Mammary epithelial cell (primary cell): ENCODE measurements at places on chromosomes 11 and 22. TPM values are rescaled to one million over a fixed set of nuclear protein-coding genes. Genes with fewer than 3 reads are reported as not detected.
A peak's percentile ranks its signal among the peaks of the same experiment; 100 is the strongest.

DNA sequence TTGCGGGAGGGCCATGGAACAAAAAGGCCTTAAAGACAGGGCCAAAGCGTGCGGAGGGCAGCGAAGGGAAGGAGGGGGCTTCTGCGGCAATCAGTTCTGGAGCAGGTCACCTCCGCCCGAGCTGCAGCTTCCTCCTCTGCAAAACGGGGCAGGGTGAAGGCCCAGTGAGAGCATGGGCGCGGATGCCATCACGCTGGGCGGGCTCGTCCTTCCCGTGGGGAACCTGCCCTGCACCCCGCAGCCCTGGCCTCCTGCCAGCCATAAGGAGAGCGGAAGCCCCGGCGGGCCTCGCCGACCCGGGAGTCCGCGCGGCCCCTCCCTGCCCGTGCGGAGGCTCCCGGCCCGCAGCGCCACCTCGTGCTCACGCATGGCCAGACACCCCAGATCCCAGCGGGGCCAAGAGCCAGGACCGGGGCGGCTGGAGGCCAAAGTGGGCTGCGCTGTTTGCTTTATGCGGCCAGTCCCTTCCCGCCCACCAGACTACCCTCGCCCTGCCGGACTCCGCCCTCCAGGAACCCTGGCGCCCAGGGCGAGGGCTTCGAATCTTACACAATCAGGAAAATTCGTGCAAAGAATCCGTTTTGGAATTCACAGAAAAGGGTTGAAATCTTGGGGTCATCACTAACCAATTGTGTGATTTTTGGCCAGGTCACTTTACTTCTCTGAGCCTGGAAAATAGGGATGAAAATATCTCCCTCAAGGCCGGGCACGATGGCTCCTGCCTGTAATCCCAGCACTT is 16.1 kb downstream of the TSKU start:
- DNase-seq, result peak; percentile 47

DNA sequence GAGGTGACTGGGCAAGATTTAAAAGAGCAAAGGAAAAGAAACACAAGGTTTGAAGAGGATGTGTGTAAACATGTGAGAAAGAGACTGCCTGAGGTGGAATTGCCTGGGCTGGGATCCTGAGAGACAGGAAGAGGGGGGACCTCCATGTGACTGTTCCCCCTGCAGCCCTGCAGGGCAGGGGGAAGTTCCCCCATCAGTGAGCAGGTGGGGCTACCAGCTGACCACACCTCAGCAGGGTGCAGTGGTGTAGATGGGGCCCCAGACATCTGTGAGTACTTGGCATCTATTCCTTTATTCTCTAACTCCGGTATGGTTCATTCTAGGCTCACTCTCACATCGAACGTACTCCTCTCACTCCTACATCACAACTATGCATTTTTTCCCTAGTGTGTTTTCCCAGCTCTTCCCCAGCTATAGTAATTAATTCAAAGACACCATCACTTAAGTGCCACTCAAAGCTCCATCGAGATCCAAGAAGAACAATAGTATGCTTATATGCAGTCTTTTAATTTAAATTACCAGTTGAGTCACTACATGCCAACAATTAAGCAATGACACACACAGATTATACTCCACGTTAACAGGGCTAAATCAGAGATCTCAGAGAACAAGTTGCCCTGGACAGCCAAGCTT is 42.7 kb downstream of the LGR4 start:
- peak; percentile 69 for DNase-seq

DNA sequence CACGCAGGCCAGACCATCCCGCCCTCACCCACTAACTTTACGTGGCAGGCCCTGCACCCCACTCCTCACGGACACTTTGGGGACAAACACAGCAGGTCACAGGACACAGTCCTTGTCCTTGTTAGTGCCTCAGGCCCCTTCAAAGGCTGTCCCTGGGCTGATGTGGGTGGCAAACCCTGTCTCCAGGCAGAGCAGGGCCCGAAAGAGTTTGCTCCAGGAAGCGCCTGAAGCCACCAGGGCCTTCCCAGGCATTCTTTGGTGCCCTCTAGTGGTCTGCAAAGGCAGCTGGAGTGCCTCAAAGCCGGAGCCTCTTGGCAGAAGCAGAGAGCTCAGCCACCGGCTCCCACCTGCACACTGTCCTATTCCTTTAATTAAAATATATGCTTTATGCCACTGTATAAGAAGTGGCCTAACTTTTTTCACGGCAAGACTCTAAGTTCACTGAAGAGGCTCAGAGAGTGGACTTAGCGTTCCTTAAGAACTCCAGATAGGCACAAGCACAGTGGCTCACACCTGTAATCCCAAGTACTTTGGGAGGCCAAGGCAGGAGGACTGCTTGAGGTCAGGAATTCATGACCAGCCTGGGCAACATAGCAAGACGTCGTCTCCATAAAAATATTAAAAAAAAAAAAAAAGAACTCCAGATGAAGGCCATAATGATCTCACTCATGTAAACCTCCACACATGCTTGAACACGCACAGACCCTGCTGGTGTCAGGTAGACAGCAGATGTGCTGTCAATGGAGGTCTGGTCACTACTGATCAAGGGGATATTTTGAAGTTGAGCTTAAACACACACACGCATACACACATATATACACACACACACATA is 11.1 kb downstream of the TXN2 start:
- DNase-seq, result peak; percentile 82

DNA sequence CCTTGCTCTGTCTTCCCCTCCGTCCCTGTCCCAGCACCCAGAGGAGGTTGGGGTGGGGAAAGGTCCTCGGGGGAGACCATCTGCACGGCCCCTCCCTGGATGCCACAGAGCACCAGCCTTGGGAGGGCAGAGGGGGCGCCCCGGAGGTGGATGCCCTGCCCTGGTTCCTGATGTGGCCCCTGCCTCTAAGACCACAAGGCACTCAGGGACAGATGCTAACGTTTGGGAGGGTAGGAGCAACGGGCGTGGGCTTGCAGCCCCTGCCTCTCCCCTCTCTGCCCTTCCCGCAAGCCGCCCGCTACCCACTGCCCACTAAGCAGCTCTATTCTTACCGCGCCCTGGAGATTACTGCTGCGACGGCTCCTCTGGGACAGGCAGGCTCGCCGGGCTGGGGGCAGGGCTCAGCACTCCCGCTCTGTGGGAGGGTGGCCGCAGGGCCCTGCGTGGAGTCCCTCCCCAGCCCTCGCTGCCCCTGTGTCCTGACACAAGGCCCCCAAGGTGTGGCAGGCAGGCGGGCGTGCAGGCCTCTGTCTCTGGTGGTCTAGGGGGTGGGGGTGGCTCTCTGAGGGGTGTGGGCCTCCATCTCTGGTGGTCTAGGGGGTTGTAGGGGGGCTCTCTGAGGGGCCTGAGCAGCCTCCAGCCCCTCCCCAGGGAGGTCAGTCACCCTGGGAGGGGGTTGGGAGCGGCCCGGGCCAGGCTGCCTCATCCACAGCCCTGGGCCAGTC is 14.9 kb downstream of the BRSK2 start:
- DNase-seq, result no peak

The OR5AP2 gene
- not detected for polyA plus RNA-seq

The SGSM1 gene
- polyA plus RNA-seq, result 0.01 TPM

DNA sequence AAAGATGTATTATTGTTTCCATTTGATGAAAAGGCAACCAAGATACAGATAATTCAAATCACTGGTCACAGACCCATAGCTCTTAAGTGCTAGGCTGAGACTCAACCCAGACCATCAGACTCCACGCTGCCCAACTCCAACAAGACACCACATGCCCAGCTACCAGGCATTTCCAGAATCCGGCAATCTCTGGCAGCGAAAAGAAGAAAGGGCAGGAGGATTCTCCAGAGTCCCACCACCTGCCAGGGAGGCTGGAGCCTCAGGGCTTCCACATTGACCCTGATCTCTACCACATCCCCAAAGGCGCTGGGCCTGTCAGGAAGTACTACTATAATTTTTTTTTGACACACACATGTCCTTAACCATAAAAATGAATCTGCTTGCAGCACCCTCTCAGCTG is 61.4 kb upstream of the ARFGAP3 start:
- DNase-seq, result peak; percentile 90

DNA sequence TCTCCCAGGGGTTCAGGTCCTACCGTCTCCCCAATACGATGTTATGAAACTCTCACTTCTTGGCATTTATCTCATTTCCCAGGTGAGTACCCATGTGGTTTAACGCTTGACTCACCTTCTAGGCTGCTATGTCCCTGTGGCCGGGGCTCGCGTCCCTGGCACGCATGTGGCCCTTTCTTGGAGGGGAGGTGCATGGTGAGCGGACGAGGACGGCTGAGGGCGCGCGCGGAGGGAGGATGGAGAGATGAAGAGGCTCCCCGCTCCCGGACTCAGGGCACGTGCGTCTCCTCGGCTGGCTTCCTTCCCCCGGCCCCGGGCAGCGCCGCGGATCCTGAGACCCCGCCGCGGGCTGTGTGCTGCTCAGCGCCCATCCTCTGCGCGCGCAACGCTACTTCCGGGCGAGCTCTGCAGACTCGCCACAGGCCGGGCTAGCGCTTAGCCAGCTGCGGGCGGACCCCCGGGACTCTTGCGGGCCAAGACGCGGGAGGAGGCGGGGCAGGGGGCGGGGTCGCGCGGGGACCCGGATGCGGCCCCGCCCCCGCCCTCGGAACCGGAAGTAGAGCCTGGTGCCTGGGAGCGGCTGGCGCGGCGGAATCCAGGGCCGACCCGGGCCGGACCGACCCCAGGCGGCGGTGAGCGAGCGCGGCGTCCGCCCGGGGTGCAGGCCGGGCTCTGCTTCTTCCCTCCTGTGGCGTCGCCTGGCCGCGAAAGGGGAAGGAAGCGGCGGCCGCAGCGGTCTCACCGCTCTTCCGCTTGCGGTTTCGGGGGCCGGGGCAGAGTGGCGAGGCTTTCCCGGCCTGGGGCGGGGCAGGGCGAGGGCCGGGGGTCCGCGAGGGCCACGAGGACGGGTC is at the start of gene CTTN:
CTTN (plus strand) TSS at position 547 of the 851 bp plus-strand sequence. CDS start 8,769 bp downstream, outside the sequence.
- DNase-seq, result peak; percentile 86

GRCh38 chr11:45146072-45147016 is at the start of gene PRDM11:
Gene PRDM11, plus strand, starts transcription at chr11:45146639. Its CDS starts 35,128 bp downstream, at chr11:45181767.
- peak; percentile 70 for DNase-seq

GRCh38 chr11:31060880-31061279 is 308.7 kb downstream of the DCDC1 start:
- DNase-seq, result no peak

- DNase-seq, result peak; percentile 42
These were observed 79.1 kb upstream of the LMO2 start for GRCh38 chr11:33970984-33971466.

The STARD10 gene
- 73.7 TPM for polyA plus RNA-seq

The MOV10L1 gene
- not detected for polyA plus RNA-seq

The ADM2 gene
- polyA plus RNA-seq, result 1.7 TPM

DNA sequence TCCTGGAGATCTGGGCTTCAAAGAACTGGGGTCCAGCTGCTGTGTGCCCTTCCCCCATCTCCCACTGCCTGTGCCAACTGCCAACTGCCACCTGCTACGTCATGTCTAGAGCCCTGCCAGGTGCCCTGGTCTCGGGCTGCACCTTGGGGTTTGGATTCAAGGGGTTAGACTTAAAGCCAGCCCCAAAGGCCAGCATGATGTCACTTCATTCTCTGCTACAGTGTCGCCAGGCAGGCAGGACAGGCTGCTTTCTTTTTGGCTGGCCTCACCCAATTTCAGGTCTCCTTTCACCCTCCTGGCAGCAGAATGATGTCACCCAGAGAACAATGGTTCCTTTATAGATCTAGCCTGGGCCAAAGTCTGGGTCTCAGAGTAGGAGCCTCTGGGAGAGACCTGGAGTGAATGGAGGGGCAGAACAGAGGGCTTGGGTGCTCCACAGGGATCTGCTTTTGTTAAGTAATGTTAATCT is 79.5 kb upstream of the CRYBB3 start:
- DNase-seq, result peak; percentile 76

DNA sequence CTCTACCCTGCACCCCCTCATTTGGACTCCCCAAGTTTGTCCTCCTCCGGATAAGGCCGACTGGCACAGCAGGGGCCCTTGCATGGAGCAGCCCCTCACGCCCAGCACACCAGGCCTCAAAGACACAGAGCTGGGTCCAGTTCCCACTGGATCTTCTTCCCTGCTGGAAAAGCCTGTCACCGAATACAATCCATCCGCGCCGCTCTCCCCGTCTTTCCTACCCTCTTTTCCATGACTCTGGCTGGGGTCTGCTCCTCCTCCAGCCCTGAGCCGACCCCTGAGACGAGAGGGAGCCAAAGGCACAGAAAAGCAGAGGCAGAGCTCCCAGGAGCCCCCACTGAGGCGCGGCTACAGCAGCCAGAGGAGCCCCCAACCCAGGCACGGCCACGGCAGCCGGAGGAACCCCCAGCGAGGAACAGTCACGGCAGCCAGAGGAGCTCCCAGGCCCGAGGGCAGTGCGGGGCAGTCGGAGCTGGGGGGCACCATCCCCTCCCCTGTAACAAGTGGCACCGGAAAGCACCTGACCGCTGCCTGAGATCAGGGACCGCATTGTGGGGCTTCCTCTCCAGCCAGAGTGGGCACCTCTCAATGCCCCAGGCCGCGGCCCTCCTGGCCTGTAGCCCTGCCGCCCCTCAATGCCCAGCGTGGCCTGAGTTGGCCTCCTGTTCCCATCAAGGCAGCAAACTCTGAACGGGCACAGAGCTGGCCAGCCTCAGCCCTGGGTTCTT is 12.0 kb downstream of the ALG12 start:
- no peak for DNase-seq

GRCh38 chr11:114566276-114566675 is 6.6 kb upstream of the NXPE1 start:
- no peak for DNase-seq

The SLC6A5 gene
- polyA plus RNA-seq, result not detected

DNA sequence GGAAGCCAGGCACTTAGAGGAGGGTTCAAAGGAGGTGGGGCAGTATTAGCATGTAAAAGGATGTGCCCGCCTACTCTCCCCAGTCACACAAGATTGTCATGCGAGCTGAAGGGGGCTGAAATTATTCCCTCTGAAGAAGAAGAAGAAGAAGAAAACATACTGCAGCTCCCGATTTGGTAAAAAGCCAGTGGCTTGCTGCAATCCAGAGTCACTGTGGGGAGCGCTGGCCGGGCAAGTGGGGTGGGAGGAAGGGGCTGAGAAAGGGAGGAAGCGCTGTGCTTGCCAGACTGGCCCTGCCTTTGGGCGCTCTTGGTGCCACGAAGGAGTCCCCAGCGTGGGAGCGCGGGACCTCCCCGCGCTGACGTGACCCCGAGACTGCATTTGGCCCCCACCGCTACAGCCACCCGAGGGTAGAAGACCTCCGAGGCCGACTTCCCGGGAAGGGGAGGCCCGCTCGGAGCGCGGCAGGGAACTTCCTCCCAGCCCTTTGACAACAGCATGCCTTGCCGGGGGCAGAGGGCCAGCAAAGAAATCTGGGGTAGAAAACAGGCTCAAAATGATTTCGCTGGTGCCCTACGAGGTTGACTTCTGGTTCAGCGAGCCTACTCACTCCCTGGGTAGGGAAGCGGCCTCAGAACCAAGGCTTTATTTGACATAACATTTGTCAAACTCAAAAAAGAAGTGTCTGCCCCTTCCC is 906.3 kb downstream of the DLG2 start:
- no peak for DNase-seq

The LARGE2 gene
- polyA plus RNA-seq, result 16.4 TPM

DNA sequence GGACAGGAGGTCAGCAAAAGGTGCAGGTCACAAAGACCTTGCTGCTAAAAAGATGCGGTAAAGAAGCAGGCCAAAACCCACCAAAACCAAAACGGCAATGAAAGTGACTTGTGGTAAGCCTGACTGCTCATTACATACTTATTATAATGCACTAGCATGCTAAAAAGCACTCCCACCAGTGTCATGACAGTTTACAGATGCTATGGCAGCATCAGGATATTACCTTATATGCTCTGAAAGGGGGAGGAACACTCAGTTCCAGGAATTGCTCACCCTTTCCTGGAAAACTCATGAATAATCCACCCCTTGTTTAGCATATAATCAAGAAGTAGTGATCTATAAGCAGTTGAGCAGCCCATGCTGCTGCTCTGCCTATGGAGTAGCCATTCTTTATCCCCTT is 45.2 kb upstream of the SLC5A12 start:
- no peak for DNase-seq

The RIBC2 gene
- polyA plus RNA-seq, result 1.0 TPM

The SPDYC gene
- polyA plus RNA-seq, result not detected

- DNase-seq, result no peak
These were observed 478 bp upstream of the CD248 start for GRCh38 chr11:66317322-66317722.
